AG09309 (cell line): ENCODE measurements at places on chromosomes 12 and 14.

GRCh38 chr12:77560714-77561113 is 270.0 kb upstream of the NAV3 start:
- no peak for DNase-seq

DNA sequence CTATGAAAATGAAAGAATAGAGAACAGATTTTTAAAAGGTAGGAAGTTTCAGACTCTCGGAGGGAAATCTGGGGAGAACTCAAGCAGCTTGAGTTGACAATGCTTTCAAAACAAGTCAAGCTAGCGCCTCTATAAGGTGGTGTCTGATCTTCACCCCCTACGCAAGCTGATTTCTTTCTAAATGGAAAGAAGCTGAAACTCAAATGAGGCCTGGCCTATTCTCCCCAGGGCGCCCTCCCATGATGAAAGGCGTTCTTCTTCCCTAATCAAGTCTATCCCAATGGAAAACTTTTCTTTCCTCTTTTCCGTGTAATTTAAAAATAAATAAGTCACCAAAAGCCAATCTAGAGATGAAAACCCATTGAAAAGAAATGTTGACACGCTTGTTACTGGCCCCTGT is 20.6 kb downstream of the PTHLH start:
- no peak for DNase-seq

DNA sequence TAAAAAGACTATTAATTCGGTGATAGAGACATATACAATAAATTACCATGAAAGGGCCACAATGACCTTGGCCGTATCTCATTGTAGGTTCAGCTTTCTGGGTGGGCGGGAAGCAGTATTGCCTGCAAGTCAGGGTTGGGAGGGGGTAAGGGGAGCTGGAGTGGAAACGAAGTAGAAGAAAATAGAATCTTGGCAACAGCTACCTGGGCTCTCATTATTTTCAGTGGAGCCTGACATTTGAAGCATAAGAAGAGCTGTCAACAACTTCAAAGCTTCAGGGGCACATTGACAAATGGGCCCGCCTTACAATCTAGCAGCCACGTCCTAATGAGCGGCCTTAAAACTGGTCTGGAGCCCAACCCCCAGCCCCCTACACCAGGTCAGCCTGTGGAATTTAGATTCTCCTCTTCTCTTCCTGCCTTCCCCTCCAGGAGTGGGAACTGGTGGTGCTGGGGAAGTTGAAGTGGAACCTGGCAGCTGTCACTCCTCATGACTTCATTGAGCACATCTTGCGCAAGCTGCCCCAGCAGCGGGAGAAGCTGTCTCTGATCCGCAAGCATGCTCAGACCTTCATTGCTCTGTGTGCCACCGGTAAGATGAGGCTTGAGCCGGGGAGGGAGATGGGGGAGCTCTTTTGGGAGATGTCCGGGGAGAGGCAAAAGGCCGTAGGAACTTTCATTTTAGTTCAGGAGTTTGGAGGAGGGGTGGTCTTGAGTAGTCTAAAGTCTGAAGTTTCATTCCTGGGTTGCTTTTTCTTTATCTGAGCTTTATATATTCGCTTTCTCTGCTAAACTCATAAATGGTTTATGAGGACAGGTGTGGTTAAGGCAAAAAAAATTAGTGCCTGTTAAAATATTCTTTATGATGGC is 5.0 kb downstream of the CCND2 start:
- DNase-seq = no peak

DNA sequence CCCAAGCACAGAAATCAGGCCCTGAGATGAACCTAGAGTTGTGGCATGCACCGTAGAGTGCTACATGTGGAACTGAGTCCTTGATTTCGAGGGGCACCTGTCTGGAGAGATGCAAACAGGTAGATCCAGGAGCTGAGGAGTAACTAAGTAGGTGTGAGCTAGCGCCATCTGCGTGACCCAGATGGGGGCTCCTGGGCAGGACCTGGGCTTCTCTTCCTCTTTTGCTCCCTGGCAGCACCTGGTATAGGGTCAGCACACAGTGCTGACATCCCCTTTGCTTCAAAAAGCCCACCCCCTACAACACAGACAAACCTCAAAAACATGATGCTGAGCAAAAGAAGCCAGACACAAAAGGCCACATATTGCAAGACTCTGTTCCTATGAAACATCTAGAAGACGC is 65.8 kb downstream of the PITPNM2 start:
- DNase-seq = no peak

- no peak for DNase-seq
Measured at GRCh38 chr12:64737539-64737938, 21.7 kb downstream of the GNS start.

- peak; percentile 28 for DNase-seq
Measured at GRCh38 chr12:66132408-66132807, 1.9 kb upstream of the LLPH start.

DNA sequence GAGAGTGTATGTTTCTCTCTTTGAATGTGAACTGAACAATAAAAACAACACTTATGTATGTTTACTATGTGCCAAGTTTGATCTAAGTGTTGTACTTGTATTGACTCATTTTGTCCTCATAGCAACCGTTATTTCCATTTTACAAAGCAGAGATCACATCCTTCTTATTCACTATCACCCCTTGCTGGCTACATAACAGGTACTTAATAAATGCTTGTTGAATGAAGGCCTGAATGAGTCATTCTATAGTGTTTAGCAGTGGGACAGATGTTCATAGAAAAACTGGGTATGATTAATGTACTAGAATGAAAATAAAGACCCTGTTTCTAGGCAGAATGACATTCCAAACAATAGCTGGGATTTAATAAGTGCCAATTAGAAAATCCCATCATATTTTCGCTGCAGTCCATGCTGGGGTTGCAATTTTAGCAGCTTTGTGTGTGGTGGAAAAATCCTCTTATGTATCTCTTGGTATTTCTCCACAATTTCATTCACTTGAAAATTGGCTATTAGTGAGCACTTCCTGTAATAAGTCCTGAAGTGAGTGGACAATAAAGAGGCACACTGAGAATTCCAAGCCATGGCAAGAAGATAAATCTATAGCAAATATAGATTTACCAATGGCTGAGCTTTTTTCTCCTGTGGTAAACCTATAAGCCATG is 86.0 kb downstream of the FAR2 start:
- DNase-seq = no peak

DNA sequence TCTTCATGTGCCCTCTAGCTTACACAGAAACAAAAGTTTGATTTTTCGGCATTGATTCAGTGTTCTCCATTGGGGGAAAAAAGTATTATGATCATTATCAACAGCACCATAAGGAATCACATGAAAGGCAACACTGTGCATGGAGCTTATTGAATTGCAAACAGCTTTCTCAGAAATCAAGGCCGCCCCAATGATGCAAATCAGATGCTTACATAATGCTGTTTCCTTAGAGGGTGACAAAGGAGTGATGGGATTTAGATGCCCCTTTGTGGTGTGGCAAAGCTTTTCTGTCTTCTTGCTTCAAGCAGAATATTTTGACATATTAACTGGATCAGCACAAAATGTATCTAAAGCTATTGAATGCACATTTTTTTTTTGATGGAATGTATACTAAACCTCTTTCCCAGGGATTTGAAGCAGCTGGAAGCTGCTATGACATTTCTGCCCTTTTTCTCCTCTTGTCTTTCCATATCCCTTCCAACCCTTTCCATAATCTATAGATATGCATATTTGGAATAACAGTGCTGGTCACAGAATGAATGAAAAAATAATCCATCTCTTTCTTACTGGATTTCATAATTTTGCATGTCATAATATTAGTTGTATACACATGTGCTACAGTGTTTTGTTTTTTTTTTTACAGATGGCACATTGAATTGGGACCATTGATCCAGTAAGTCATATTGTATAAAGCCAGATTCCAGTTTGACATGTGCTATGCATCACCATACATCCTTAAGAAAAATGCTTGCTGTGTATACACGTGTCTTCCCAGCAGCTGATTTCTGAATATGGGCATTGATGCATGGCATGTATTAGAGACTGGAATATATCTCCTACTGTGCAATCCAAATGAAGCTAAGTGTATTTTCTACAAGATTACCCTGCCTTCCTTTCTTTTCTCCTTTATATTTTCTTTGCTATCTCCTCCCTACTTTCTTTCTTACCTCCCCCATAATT is 259.7 kb upstream of the DCN start:
- DNase-seq = no peak

- no peak for DNase-seq
Measured at GRCh38 chr12:92438641-92439419, 264.0 kb upstream of the PLEKHG7 start.

DNA sequence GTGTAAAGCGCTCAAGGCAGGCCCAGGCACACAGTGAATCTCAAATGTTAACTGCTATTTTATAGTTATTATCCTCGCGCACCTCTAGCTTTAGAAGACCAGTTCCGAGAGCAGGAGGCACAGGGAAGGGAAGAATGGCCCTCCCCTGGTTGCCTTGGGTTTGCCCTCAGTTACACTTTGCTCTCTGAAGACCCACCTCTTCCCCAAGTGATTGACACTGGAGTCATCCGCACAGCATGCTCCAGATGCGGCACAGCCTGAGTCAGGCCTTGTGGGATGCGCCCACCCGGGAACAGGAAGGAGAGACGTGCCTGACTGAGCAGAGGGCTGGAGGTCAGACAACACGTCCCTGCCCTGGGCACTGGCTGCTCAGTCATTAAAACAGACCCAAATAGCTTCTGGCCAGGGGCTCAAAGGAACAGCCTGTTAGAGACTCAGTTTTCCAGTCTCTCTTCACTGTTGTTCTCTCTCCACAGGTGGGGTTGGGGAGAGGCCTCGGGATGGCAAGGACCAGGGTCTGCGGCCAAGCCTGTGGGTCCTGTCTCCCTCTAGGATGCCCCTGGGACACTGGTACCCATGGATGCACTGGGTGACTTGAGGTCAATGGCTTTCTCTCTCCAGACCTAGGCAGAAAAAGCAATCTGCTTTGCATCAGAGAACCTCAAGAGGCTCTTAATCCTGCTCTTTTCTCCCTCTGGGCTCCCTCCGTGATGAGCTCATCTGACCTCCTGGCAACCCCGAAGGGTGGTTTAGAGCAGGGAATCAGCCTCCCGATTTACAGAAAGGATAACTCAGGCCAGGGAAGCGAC is 13.6 kb upstream of the MLXIP start:
- peak; percentile 71 for DNase-seq

GRCh38 chr14:75822522-75823141 is 159.2 kb downstream of the TGFB3 start:
- DNase-seq = peak; percentile 67

- DNase-seq = no peak
Measured at GRCh38 chr12:109679501-109680263, 33.9 kb upstream of the FAM222A start.

DNA sequence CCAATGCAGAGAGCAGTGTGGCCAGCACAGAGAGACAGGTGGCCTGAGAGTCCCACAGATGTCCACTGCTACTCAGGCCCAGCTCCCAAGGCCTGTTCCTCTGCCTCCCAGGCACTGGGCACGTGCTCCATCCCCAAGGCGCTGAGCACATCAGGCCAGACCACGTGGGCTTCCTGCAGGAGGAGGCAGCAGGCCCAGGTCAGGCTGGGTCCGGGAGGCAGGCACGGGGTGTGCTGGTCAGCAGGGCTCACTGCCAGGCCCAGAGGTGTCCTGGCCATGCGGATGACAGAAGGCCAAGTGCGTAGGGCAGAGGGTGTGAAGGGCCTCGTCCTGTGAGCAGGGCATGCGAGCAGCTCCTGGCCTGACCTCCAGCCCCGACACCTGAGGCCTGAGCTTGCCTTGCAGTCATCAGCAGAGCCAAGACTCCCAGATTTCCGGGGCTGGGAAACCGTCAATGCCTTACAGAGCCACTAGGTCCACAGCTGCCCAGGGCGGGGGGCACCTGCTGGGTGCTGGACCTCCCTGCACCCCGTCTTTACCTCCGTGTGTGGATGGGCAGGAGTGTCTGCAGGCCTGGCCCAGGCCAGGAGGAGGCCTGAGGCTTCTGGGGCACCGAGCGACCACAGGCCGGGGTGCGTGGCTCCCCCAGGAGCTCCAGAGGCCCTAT is 14.9 kb downstream of the TRMT61A start:
- DNase-seq = no peak

GRCh38 chr12:125853670-125854069 is 788.4 kb downstream of the AACS start:
- no peak for DNase-seq

- DNase-seq = no peak
Measured at GRCh38 chr12:45214749-45215418, 1.0 kb upstream of the ANO6 start.

DNA sequence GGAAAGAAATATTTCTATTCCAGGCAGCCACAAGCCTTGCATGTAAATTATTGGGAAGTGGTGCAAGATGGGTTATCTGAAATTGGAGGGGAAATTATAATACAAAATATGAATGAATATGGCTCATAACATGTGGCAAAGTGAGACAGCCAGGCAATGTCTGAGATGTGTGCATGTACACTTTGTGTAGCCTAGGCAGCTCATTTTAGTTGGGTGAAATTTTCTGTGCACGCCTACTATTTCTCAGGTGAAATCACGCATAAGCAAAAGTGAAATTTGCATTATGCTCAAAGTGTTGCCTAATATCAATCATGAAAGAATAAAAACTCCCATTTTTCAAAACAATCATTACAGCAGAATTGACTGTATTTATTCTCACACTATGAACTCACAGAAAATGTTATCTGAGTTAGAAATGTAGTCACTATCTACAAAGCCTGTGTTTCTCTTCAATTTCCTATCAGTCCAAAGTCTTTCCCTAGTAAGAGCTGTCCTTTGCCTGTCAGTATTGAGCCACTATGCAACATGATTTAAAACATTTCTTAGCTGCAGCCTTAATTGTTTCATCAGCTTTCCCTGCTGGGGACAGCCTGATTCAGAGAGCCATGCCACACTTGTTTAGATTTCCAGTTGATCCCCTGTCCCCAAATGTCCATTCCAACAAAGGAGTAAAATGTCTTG is 80.7 kb downstream of the EPS8 start:
- DNase-seq = no peak

DNA sequence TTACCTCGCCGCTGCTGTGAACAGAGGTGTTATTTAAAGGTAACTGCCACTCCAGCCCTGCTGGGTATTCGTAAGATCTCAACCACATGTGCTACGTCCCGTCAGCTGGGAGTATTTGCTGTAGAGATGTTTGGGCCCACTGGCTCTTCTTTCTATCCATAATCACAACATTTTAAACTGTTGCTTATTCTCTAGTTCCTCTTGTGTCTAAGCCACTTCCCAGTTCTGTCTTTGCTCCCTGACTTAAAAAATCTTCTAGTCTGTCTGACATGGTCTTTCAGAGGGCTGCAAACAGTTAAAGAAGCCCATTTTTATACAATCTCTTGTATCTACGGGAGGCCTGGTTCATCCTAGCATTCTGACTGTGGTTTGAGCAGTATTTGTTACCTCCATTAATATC is 33.2 kb upstream of the HELB start:
- DNase-seq = no peak

DNA sequence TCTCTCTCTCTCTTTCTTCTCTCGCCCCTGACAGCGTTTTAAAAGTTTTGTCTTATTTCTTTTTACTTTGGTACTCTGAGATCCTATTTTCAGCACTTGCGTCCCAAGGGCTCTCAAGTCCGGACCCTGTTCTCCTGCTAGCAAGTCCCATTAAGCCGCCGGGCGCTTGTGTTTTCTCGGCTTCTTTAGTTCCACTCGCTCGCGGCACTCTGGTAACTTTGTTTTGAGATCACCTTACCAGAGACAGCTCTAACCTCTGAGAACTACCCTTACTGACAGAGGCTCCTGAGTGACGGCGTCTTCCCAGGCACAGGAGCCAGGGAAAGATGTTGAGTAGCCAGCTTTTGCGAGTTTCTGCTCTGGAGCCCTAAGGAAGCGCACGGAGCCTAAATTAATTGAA is 2.7 kb upstream of the MYF5 start:
- no peak for DNase-seq

GRCh38 chr14:26887847-26888246 is 290.0 kb upstream of the NOVA1 start:
- DNase-seq = no peak
